WTC11 (cell line): ENCODE measurements at places on chromosomes 12 and 14.

GRCh38 chr12:45745861-45746277 is 16.4 kb downstream of the ARID2 start:
- no peak for DNase-seq

- DNase-seq: no peak
Observed at GRCh38 chr12:1918081-1918883, at the start of gene CACNA2D4. TSS of gene CACNA2D4 (minus strand) at chr12:1918652. CDS start at chr12:1918473, 179 bp downstream.

- DNase-seq: no peak
Observed at GRCh38 chr12:58654021-58654420, 266.3 kb downstream of the LRIG3 start.

DNA sequence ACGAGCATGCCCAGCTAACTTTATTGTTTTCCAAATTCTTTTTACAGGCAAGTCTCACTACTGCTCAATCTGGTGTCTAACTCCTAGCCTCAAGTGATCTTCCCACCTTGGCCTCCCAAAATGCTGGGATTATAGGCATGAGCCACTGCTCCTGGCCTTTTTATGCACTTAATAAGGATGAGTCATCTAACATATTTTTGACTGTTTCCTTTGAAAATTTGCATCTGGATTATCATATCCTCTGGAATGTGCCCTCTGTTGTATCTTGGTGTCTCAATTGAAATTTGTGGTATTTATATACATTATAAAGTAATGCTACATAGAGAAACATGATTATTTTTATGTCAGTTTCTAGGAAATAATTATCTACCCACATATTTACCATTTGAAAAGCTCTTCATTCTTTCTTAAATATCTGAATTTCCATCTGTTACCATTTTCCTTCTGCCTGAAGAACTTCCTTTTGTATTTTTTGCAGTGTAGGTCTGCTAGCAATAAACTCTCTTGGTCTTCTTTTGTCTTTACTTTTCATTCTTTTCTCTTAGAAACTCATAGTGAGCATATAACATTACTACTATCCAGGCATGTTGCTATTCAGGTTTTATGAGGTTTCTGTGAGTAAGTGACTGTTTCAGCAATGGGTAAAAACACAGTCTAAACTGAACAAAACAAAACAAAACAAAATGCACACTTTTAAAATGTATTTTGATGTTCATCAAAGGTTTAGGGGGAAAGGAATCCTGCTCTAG is 52.8 kb upstream of the CNOT2 start:
- DNase-seq: no peak

- no peak for DNase-seq
Observed at GRCh38 chr14:68337279-68337678, 455.6 kb downstream of the ZFP36L1 start.

DNA sequence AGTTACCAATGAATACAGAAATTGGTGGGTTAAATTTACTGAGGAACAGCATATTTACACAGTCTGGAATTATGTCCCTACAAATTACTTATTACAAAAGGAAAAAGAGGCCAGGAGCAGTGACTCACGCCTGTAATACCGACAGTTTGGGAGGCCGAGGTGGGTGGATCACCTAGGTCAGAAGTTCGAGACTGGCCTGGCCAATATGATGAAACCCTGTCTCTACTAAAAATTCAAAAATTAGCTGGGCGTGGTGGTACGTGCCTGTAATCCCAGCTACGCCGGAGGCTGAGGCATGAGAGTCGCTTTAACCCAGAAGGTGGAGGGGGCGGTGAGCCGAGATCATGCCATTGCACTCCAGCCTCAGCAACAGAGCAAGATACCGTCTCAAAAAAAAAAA is 52.6 kb downstream of the HECTD1 start:
- DNase-seq: no peak

DNA sequence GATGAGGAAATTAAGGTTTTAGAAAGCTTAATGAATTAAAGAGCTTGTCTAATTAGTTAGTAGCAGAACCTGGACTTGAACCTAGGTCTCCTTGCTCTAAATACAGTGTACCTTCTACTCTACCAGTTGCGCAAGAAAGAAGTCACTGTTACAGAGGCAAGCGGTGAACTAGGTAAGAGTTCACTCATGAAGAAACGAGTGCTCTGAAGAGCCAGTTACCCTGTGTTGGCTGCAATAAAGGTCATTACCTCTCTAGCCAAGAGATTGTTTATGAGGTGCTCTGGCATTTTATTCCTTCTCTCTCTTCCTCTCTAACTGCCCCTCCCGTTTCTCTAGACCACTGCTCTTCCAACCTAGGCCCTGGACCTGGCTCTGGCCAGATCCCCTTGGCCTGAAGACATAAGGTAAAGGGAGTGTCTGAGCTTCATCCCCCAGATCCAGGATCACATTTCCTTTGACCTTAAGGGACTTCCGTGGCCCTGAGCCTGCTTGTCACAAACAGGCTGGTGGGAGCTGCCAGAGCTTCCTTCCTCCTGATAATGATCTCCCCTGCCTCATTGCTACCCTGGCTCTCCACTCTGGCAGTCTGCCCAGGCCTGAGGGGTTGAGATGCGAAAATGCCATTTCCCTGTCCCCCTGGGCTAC is 1.9 kb downstream of the RNASE7 start:
- no peak for DNase-seq
